ENCODE measurements at places on chromosomes 12 and 14. TPM values are rescaled to one million over a fixed set of nuclear protein-coding genes. Genes with fewer than 3 reads are reported as not detected.
A peak's percentile ranks its signal among the peaks of the same experiment; 100 is the strongest.

DNA sequence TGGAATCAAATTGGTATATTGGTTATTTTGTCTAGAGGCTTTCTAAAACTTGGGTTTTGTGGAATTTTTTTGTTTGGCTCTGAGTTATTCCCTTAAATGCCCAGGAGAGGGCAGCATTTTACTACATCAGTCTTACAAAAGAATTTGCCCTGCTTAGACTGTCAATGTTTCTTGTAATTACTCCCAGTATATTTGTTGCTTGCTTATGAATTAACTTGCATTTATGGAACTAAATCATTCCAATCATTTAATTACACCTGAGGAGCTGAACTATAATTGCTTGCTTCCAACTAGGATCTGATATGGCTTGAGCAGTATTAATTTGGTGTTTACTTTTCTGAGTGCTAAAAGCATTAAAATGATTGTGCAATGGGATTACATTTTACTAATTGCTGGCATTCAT lies 48.7 kb downstream of the MIPOL1 start:
- DNase-seq: no peak

- peak; percentile 74 for DNase-seq
Observed at GRCh38 chr14:22070119-22070982, 396.7 kb upstream of the OR4E1 start.

Gene TOMM20L
- not detected for total RNA-seq

DNA sequence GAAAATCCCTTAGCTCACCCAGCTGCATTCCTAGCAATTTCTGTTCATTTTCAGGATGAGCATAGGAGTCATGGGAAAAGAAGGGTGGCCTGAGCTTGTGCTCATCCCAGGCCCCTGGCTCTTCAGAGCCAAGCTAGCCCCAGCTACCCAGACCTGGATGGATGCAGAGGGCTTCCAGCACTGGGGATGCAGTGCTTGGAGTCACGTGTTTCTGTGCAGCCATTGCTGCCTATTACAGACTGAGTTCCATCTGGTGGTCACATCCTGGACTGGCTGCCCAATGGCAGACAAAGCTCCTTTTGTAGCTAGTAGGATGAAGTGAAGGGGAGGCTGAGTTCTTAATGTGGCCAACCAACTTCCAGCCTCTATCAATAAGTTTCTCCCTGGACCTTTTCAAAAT lies 54.2 kb upstream of the JDP2 start:
- no peak for DNase-seq

Gene GRIP1
- 1.2 TPM for total RNA-seq

DNA sequence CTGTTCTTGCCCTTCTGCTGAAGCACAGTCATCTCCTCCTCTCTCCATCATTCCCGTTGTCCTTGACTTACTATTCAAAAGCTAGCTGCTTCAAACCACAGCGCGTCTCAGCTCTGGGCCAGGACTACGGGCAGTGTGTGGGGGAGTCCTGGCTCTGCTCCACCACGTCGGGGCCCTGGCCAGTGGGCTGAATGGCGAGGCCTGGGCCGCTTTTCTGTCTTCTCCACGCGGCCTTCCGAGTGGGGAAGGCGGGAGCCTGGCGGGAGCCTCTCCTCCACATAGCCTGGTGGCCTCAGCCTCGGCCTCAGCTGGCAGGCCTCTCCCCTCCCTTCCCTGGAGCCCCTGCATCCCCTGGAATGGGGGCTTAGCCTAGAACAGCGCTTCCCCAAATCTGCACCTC lies 16.5 kb downstream of the ANKRD9 start:
- DNase-seq: no peak

Gene PMEL
- 1.5 TPM for total RNA-seq
